Esophagus muscularis mucosa (tissue), 4 donors: ENCODE measurements at places on chromosomes 12 and 14. TPM values are rescaled to one million over a fixed set of nuclear protein-coding genes. Genes with fewer than 3 reads are reported as not detected.

Gene SLC10A1
- not detected for total RNA-seq

Gene SLC24A4
- total RNA-seq: 1.7 TPM

Gene COQ5
- total RNA-seq: 24.8 TPM

Gene AMDHD1
- total RNA-seq: 0.52 TPM

Gene TROAP
- total RNA-seq: not detected

Gene NRDE2
- total RNA-seq: 8.0 TPM

Gene EXOC3L4
- 1.2 TPM for total RNA-seq

Gene ITGB7
- 1.1 TPM for total RNA-seq

Gene GPR162
- total RNA-seq: 9.9 TPM

Gene ZDHHC22
- total RNA-seq: not detected

Gene PLA2G1B
- total RNA-seq: not detected

Gene B3GNT4
- not detected for total RNA-seq

Gene BDKRB1
- total RNA-seq: 7.0 TPM

Gene INHBC
- total RNA-seq: not detected

Gene IAPP
- not detected for total RNA-seq

Gene TMTC2
- 8.7 TPM for total RNA-seq

Gene CLEC1B
- total RNA-seq: not detected

Gene TMX1
- total RNA-seq: 23.7 TPM

Gene RNASE3
- total RNA-seq: 0.52 TPM

Gene TAS2R50
- 1.4 TPM for total RNA-seq

Gene MYL2
- total RNA-seq: not detected

Gene KRT77
- total RNA-seq: not detected

Gene TMEM63C
- 1.4 TPM for total RNA-seq

Gene ADCY4
- total RNA-seq: 32.9 TPM

Gene EPYC
- not detected for total RNA-seq

Gene NDUFA12
- 88.8 TPM for total RNA-seq

Gene HOXC13
- not detected for total RNA-seq

Gene CMKLR1
- total RNA-seq: 12.4 TPM

Gene TAS2R8
- not detected for total RNA-seq

Gene ACOT6
- total RNA-seq: not detected

Gene CLEC4E
- total RNA-seq: 0.71 TPM

Gene ACSS3
- total RNA-seq: 6.4 TPM

Gene KRT84
- not detected for total RNA-seq

Gene ADGRD1
- total RNA-seq: 43.0 TPM

Gene TAPBPL
- total RNA-seq: 22.8 TPM

Gene EIF2B2
- 58.0 TPM for total RNA-seq

Gene PAH
- not detected for total RNA-seq

Gene PMCH
- not detected for total RNA-seq

Gene CLEC4A
- total RNA-seq: 1.2 TPM

Gene CEP170B
- 37.4 TPM for total RNA-seq

Gene LTB4R2
- 3.7 TPM for total RNA-seq

Gene MUCL1
- total RNA-seq: not detected

Gene TPPP2
- not detected for total RNA-seq

Gene CCDC196
- not detected for total RNA-seq
